Renal pelvis (tissue), 12 donors: ENCODE measurements at places on chromosomes 2 and 18. TPM values are rescaled to one million over a fixed set of nuclear protein-coding genes. Genes with fewer than 3 reads are reported as not detected.

- no peak for DNase-seq
Observed at GRCh38 chr2:99928470-99929053, 213.8 kb downstream of the AFF3 start.

- DNase-seq: no peak
Observed at GRCh38 chr2:112332123-112332696, 56.8 kb downstream of the ZC3H6 start.

GRCh38 chr2:25885933-25886332, 7.6 kb upstream of the ASXL2 start:
- no peak for DNase-seq

Gene UGT1A5
- not detected for polyA plus RNA-seq

Gene CNTNAP5
- 0.11 TPM for polyA plus RNA-seq
